Effector memory CD8-positive, alpha-beta T cell (primary cell): ENCODE measurements at places on chromosomes 3 and 15.
A peak's percentile ranks its signal among the peaks of the same experiment; 100 is the strongest.

- H3K36me3 ChIP-seq = no peaks in the 10 kb centered on the region
- H3K4me1 ChIP-seq = no peaks in the 10 kb centered on the region
- no peak for DNase-seq
- H3K27ac ChIP-seq = no peak overlapping the region
- no peak overlapping the region for H3K4me3 ChIP-seq
- peaks cover 24% of the 10 kb centered on the region for H3K27me3 ChIP-seq
These were observed 98.6 kb upstream of the CRBN start for GRCh38 chr3:3278073-3278472.

GRCh38 chr3:170863816-170864215, 6.2 kb downstream of the RPL22L1 start:
- H3K4me1 ChIP-seq = peaks cover 9% of the 10 kb centered on the region
- H3K27me3 ChIP-seq = no peaks in the 10 kb centered on the region
- H3K4me3 ChIP-seq = no peak overlapping the region
- DNase-seq = no peak
- H3K27ac ChIP-seq = no peak overlapping the region

DNA sequence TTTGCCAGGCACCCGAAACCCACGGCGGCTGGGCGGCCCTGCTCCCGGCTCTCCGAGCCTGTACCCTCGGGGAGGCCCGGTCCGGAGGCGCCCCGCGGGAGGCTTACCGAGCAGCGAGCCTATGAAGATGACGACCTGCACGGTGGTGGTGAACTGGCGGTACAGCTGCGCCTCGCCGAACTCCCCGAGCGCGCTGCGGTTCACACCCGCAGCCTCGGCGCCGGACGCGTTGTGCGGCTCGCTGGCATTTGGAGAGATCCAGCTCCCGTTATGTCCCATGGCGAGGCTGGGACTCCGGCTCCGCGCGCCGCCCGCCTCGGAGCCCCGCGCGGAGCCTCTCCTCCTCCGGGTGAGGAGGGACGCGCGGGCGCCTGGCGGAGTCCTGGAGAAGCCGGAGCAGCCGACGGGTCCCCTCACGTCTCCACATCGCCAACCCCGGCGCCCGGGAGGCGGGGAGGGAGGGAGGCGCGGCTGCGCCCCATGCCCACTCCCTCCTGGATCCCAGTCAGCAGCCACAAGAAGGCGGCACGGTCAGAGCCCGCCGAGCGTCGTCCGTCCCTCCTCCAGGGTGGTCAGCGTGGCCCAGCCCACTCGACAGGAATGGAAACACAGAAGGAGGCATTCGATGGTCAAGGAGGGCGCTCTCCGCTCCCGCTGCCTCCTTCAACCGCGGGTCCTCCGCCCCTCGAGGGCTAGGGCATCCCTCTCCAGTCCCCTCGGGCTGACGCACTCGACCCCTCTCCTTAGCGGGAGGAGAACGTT, at the start of gene GPR176:
TSS of gene GPR176 (minus strand) at position 519 of the 762 bp plus-strand sequence. CDS start at position 279, 240 bp downstream.
- H3K4me1 ChIP-seq = peaks cover 7% of the 10 kb centered on the region
- H3K27me3 ChIP-seq = peaks cover 24% of the 10 kb centered on the region
- no peaks in the 10 kb centered on the region for H3K36me3 ChIP-seq
- peak within 1 kb of the TSS; percentile 66 for H3K27ac ChIP-seq
- peak; percentile 23 for DNase-seq
- peak within 1 kb of the TSS; percentile 84 for H3K4me3 ChIP-seq

DNA sequence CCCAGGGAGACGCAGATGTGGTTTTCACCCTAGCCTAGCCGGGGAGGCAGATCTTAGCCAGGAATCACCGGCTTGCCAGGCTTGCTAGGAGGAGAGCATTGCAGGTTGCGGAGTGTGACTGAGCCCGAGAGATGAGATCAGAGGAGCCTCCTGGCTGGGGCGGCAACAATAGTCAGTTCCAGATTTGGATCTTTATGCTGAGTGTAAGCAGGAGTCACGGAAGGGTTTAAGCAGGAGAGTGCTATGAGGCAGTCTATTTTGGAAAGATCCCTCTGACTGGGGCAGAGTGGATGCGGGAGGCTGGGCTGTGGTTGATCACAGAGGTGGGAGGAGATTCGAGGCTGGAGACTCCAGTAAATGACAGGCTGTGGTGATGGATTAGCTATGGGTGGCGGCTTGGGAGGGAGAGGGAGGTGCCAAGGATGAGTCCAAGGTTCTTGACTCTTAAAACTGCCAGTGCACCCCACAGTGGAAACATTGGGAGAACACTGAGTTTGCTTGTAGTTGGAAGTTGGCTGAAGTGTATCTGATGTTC, 10.4 kb upstream of the BAHD1 start:
- H3K27ac ChIP-seq = no peak overlapping the region
- H3K27me3 ChIP-seq = no peaks in the 10 kb centered on the region
- H3K4me1 ChIP-seq = peaks cover 4% of the 10 kb centered on the region
- peaks cover 2% of the 10 kb centered on the region for H3K36me3 ChIP-seq

DNA sequence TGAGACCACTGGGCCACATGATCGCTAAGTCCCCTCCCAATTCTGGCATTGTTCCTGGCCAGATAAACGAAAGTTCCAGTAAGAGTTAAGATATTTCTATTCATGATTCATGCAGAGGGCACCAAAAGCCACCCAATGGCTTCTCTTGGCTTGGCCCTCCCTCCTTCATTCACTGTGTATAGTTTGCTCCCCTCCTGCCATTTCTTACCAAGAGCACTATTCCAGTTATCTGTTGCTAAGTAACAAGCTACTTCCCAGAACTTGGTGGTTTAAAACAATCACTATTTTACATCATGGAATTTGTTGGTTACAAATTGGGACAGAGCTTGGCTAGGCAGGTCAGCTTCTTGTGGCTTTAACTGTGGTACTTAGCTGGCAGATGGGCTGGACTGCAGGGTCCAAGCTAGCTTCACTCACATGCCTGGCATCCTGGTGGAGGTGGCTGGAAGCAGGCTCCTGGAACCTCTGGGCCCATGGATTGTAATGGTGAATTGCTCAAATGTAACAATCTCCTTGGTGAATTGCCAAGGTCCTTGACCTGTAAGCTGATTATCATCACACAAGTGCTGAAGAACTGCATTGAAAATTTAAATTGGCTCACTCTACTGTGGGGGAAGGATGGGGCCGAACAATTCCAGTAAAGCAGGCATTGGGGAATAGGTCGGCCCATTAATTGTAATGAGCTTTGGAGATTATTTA, 16.6 kb downstream of the EAF1 start:
- no peak overlapping the region for H3K4me3 ChIP-seq
- H3K27me3 ChIP-seq = no peaks in the 10 kb centered on the region
- H3K36me3 ChIP-seq = peaks cover 51% of the 10 kb centered on the region
- peaks cover 16% of the 10 kb centered on the region for H3K4me1 ChIP-seq
- H3K27ac ChIP-seq = peak overlapping the region; percentile 44
- no peak for DNase-seq

DNA sequence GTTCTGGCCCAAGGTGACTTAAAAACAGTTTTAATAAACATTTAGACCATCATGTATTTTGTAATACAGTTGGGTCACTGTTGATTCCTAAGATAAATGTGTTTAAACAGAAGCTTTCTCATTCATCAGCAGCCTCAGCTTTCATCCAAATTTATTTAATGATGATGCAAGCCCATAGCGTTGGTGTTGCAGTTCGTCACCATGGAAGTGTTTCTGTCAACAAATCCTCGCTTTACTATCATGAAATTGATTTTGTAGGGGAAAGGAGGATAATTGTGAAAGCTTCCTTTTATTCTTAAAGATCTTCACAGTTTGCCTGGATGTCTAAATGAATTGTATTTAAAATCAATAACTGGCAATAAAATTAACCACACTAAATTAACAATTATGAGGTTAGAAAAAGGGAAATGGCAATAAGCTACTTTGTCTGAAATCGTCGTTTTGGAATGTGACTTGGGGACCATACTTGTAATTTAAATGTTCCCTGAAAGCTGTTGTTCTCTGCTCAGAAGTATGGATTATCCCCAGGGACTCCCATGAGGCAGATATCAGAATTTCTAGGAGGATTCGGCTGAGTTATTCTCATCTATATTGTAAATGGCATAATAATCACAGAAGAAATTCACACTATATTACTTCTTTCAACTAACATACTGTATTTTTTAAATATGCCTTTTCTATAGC, 29.0 kb downstream of the CMSS1 start:
- no peak overlapping the region for H3K27ac ChIP-seq
- peaks cover 3% of the 10 kb centered on the region for H3K4me1 ChIP-seq
- no peak for DNase-seq
- no peak overlapping the region for H3K4me3 ChIP-seq
- no peaks in the 10 kb centered on the region for H3K36me3 ChIP-seq

- H3K27me3 ChIP-seq = no peaks in the 10 kb centered on the region
- no peak for DNase-seq
- H3K4me1 ChIP-seq = peaks cover 7% of the 10 kb centered on the region
- H3K27ac ChIP-seq = peak overlapping the region; percentile 77
These were observed 5.2 kb downstream of the GPX1 start for GRCh38 chr3:49352890-49353421.

DNA sequence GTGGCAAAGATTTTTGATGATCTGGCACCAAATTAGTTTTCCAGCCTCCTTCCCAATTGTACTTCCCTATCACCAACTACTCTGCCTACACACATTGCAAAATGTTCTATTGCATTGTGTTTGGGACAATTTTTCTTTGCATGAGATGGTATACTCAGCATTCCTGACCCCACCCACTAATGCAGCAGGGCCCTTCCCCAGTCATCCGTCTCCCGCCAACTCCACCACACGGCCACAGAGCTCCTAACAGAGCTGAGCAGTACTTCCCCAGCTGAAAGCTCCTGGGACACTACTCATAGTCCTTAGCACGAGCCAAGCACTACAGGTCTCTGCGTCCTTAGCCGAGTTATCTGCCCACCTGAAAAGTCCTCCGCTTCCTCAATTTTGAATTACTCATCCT, 34.2 kb downstream of the TXNRD3 start:
- H3K27ac ChIP-seq = no peak overlapping the region
- H3K27me3 ChIP-seq = peaks cover 10% of the 10 kb centered on the region
- no peak for DNase-seq
- H3K4me1 ChIP-seq = no peaks in the 10 kb centered on the region
- no peak overlapping the region for H3K4me3 ChIP-seq
- peaks cover 3% of the 10 kb centered on the region for H3K36me3 ChIP-seq

DNA sequence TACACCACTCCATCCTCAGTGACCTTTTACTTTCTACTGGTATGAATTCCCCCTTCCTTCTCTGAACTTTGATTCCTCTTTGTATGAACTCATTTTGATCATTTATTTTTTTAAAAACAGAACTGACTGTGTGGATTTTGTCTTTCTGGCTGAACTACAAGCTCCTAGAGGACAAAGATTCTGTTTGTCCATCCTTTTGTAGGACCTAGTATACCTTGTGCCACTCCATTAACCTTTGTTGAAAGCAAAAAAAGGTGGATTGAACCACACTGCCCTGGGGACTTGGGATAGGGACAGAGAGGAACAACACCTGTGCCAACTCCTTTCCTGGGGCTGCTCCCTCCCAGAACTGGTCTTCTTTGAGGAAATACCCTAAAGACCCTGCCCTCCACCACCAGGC, 23.6 kb downstream of the FSTL1 start:
- DNase-seq = no peak
- no peak overlapping the region for H3K4me3 ChIP-seq

GRCh38 chr15:48481802-48482201, 150.6 kb downstream of the DUT start:
- no peaks in the 10 kb centered on the region for H3K4me1 ChIP-seq
- DNase-seq = no peak
- no peak overlapping the region for H3K27ac ChIP-seq
- H3K27me3 ChIP-seq = peaks cover 9% of the 10 kb centered on the region

DNA sequence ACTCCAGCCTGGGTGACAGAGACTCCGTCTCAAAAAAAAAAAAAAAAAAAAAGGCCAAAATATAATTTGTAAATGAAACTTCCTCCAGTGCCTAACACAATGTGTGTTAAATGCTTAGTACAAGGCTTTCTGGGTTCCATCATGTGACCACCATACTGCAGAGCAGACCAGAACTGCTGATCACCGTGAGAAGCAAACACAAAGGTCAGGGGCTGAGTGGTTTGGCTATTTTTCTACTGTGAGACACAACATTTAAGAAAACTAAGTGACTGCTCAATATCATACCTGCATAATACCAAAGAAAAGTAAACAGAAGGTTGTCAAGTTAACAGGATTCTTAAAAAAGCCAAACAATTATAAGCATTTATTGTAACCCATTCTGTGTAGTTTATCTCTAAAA, 13.2 kb downstream of the ABCC5 start:
- no peak overlapping the region for H3K27ac ChIP-seq
- H3K36me3 ChIP-seq = peaks cover 12% of the 10 kb centered on the region
- H3K27me3 ChIP-seq = no peaks in the 10 kb centered on the region
- H3K4me1 ChIP-seq = peaks cover 7% of the 10 kb centered on the region
- DNase-seq = no peak

- DNase-seq = no peak
- no peaks in the 10 kb centered on the region for H3K27me3 ChIP-seq
- H3K4me1 ChIP-seq = peaks cover 3% of the 10 kb centered on the region
- H3K4me3 ChIP-seq = no peak overlapping the region
- H3K27ac ChIP-seq = no peak overlapping the region
- H3K36me3 ChIP-seq = peaks cover 61% of the 10 kb centered on the region
These were observed 58.4 kb upstream of the DCUN1D1 start for GRCh38 chr3:183038757-183039156.

DNA sequence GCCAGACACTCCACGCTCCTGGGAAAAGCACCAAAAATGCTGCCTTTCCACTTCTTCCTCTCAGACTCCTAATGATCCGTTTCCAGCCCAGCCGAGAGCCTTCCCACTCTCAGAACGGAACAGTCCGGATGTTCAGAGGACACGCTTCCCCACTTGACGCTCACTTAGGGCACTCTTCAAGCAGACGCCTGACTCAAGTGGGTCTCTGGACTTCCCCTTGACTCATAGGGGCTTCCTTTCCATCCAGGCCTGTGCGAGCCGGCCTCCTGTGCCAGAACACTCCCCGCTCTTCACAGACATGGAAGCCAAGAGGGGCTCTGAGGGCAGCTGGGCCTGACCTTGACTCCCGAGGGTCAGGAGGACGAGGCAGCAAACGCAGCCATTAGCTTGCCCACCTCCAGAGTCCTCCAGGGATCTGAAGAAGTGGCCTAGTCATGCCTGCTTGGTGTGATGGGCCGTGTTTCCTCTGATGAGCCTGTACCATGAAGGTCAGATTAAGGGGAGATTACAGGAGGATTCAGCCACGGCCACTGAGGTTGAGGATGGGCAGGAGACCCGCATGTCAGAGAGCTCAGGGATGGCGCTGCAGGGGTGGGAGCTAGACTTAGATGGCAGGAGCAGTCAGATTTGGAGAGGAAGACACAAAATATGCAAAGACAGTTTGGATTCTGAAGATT, 114.7 kb upstream of the TLE3 start:
- H3K36me3 ChIP-seq = no peaks in the 10 kb centered on the region
- DNase-seq = no peak
- peaks cover 29% of the 10 kb centered on the region for H3K27me3 ChIP-seq
- H3K4me1 ChIP-seq = no peaks in the 10 kb centered on the region
- H3K27ac ChIP-seq = no peak overlapping the region

DNA sequence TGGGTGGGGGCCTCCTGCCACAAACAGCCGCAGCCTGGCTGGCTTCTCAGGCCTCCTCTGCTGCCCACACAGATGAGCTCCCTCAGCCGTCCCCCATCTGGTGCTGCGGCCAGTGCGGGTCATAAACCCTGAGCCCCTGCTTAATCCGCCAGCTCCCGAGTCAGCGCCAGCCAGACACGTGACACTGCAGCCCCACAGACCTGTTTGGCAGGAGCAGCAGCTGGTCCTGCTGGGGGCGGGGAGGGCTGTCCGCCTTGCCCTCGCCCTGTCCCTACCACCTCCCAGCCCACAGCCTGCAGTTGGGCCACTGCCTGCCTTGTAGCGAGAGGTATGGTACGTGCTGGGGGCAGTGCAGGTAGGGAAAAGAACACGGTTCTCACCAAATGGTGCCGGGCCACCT, 86.2 kb downstream of the IQSEC1 start:
- H3K4me3 ChIP-seq = no peak overlapping the region
- H3K27ac ChIP-seq = peak overlapping the region; percentile 74

- no peak for DNase-seq
- H3K27me3 ChIP-seq = peaks cover 31% of the 10 kb centered on the region
- no peak overlapping the region for H3K27ac ChIP-seq
- H3K4me1 ChIP-seq = no peaks in the 10 kb centered on the region
- H3K4me3 ChIP-seq = no peak overlapping the region
These were observed 71.9 kb downstream of the ARHGEF26 start for GRCh38 chr3:154193000-154193615.
